ENCODE measurements at places on chromosomes 2 and 18. TPM values are rescaled to one million over a fixed set of nuclear protein-coding genes. Genes with fewer than 3 reads are reported as not detected.

KIF3C gene
- total RNA-seq = 17.6 TPM

GRCh38 chr2:15719566-15720313, 128.1 kb downstream of the DDX1 start:
- no peak for DNase-seq

GRCh38 chr2:2850859-2851258, 519.8 kb upstream of the MYT1L start:
- no peak for DNase-seq

GRCh38 chr18:63869851-63870250, 17.7 kb upstream of the SERPINB2 start:
- no peak for DNase-seq

BOLL gene
- not detected for total RNA-seq

DNA sequence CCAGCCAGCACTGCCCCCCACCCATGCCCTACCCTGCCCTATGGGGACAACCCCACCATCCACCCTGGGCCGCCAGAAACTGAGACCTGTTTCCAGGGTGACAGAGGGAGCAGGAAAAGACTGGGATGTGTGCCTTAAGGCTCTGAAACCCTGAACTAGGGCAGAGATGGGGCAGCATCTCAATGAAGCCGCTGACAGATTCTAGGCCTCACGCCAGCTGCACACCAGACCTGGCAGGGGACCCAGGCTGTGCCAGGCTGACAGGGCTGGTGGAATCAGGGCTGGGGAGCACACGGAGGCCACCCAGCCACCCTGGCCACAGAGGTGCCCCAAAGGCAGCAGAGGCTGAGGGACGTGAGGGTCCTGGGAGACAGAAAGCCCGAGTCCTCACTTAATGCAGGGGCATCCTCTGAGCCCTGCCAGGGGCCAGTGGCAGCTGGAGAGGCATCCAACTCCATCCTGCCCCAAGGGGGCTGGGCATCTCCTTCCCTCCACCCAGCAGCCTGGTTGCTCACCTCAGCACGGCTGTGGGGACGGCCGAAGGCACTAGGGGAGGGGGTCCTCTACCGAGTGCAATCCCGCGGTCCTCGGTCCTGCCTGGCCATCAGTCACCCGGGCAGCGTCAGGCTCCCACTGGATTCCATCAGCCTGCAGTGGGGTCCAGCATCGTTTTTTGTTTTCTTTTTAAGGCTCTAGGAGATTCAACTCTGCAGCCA, 169.2 kb downstream of the ZFP36L2 start:
- peak; percentile 92 for DNase-seq

LOXHD1 gene
- not detected for total RNA-seq

- DNase-seq = no peak
These were observed 1374.5 kb upstream of the NXPH2 start for GRCh38 chr2:140154706-140155105.

DNA sequence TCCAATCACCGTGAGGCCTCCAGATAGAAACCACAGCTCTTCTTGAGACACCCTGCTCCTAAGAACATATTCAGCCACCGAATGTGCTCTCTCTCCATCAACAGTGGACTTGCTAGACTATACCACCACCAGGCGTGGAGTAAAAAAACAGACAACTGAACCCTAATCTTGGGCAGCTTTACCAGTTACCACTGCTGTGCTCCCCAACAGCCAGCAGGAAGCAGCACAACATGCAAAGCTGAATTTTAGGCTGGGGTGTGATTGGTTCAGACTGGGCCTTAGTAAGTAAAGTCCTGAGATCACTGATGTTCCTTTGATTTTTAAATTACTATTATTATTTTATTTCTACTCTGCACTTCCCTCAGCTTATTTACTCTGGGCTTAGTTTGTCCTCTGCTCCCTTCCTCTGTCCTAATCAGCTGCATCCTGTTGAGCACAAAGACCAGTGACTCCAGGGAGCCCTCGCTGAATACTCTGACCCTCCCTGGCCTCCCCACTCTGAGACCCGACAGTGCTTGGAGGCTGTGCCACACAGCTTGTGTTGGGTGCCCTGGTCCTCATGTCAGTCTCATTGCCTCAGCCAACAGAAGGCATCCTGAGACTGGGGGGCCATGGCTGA, 21.9 kb downstream of the MRPL35 start:
- DNase-seq = peak; percentile 28

DNA sequence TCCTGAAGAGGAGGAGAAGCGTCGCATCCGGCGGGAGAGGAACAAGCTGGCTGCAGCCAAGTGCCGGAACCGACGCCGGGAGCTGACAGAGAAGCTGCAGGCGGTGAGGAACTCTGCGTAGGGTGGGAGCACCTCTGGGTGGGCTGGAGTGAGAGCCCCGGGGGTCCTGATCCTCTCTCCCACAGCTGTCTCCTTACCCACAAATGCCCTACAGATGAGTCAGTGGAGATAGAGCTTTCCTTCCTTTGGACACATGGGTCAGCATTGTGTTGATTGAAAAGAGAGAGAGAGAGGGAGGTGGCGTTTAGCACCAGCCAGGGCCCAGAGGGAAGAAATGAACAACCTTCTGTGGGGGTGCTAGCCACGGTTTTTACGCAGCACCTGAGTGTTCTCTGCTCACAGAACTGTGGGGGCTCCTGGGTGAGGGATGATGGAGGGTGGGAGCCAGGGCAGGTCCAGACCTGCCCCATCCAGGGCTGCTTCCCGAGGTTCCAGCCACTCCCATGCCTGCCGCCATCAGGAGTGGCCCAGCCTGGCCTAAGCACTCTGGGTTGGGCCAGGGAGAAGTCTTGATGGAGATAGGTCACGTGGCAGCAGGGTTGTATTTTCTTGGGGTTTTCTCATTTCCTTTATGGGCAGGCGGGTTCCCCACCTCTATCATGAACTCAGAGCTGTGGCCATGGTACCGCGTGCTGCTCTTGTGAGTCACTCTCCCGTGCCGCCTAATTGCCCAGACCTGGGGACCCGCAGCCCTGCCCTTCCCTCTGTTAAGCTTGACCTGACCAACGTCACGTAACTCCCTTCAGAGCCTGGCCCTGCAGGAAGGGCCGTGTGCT, 16.3 kb downstream of the FOSL2 start:
- no peak for DNase-seq

- no peak for DNase-seq
These were observed 104.9 kb downstream of the ACVR1 start for GRCh38 chr2:157771234-157771633.

DNA sequence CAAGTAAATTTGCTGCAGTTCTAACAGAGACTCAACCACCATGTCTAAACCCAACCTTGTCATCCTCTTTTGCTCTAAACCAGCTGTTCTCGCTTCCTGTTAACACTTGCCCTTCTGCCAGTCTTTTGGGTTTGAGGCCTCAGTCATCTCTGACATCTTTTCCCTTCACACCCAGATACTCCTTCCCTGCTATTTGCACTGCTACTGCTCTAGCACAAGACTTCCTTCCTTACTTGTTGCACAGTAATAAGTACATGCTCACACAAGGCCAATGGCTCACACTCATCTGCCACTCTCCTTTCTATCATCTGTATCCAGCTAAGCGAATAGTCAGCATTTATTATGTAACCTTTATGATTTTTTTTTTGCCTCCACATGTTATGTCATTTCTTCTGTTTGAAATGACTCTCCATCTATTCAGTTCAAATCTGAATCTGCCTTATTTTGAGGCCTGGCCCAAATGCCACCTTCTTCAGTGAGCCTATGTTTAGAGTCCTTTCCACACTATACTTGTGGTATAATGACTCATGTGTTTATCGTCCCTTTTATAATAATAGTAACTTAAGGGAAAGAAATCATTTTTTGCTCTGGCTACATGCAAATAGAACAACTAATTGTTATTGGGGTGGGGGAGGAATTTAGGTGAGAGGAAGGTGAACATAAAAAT, 22.5 kb upstream of the CDKL4 start:
- no peak for DNase-seq

DNA sequence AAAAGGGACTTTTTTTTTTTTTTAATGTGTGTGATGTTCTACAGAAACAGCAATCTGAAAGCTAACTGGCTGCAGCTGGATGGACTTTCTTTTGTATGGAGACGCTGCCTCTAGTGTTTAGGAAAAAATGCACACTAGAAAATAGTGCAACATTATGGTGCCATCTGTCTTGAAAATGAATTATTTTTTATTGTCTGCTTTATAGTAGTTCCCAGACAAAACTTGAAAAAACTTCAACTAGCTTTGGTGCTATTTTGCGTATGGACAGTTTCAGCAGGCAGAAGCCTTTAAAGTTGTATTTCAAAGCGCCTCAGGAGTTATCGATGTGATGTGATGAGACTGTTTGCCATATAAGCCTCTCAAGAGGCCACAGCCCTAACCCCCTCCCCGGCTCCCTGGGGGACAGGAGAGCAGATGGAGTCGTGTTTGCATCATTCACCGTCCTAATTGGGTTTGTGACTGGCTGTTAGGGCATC, 86.9 kb downstream of the LTBP1 start:
- peak; percentile 5 for DNase-seq

DNA sequence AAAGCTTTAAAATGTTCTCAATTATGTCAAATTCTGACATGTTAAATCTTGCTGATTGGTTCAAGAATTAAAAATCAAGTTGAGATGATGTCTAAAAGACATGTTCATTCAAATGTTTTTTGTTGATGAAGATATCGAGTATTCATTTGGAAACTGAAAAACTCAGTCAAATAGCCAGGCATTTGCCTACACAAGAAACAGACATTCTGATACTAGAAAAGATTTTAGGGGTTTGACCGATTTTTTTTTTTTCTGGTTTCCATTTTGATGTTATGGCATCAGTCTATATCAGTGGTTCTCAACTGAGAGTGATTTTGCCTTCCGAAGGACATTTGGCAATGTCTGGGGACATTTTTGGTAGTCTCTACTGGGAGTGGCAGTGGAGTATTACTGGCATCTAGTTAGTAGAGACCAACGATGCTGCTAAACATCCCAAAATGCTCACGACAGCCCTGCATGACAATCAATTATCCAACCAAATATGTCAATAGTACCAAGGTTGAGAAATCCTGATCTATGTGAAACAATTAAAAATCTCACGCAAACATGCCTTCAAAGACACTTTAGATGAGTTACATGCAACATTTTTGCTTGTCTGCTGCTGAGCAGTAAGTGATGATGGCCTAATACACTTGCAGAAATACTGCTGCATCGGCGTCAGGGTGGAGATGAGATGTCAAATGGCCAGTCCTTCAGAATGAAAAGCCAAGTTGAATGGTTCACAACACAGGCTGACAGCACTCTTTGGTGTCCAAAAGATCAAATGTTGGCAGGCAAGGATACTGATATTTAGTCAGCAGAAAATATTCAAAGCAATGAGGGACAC, 12.5 kb downstream of the RASGRP3 start:
- no peak for DNase-seq

GRCh38 chr2:105697781-105698449, 46.8 kb upstream of the NCK2 start:
- DNase-seq = no peak

- no peak for DNase-seq
These were observed 5.9 kb upstream of the NARS1 start for GRCh38 chr18:57627488-57627887.

SLC9A4 gene
- not detected for total RNA-seq

CLEC4F gene
- total RNA-seq = 0.18 TPM

- no peak for DNase-seq
These were observed 378.8 kb downstream of the PTPRM start for GRCh38 chr18:7945882-7946281.

- DNase-seq = peak; percentile 26
These were observed 48.6 kb downstream of the GALNT14 start for GRCh38 chr2:31089645-31090044.

SRD5A2 gene
- not detected for total RNA-seq

PROC gene
- total RNA-seq = 0.37 TPM

CRIM1 gene
- 32.1 TPM for total RNA-seq

GRCh38 chr18:58831606-58832005, 33.1 kb upstream of the ZNF532 start:
- DNase-seq = no peak

DNA sequence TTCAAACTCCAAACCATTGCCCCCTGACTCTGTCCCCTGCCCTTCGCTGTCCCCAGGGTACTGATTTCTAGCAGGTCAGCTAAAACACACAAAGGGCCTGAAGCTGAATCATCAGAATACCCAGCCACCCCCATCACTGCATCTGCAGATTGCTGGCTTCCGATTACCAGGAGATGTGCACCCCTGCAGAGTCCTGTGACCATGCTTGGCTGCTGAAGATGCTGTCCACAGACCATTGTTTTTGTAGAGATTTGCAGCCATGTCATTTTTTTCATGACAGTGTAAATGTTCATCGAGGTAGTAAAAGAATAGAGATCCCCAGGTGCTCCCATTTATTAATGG, 463.3 kb downstream of the STK39 start:
- no peak for DNase-seq

GRCh38 chr2:32715391-32715841, 87.6 kb downstream of the TTC27 start:
- DNase-seq = no peak

DNA sequence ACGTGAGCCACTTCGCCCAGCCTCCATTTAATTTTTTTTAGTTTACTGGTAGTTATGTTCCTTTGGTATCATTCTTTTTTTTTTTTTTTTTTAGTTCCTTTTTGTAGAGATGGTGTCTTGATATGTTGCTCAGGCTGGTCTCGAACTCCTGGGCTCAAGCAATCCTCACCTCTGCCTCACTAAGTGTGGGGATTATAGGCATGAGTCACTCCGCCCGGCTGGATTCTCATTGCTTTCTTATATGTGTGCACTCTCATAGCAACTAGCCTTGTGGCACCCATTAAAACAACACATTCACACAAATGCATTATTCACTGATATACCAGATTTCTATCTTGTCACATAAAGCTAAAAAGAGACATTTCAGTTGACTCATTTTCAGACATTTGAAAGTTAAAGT, 4.2 kb downstream of the TTC27 start:
- DNase-seq = no peak

DNA sequence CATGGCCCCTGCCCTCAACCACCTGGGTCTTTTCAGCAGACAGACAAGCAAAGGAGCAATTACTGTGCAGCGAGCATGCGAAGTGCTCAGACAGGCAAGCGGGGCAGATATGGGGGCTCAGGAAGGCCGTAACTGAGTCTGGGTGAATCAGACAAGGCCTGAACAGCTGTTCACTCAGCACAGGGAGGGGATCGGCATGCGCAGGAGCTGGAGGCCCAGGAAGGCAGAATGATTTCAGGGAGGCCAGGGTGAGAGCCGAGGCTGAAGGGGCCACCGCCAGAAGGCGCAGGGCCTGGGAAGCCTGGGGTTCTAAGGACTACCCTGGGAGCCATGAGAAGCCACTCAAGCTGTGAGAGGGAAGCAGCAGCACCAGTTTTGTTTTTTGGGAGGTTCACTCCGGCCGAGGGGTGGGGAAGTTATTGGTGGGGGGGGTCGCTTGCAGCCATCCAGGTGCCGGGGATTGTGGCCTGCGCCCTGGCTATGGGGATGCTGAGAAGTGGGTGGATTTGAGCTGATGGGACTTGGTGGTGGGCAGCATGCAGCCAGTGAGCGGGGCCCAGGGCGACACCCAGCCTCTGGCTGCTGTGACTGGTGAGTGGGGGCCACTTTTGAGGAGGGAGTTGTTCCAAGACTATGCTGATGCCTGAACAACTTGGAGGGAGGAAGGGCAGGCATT, 132.2 kb downstream of the TSN start:
- no peak for DNase-seq

CHRND gene
- total RNA-seq = not detected

- DNase-seq = no peak
These were observed 26.6 kb upstream of the DUSP2 start for GRCh38 chr2:96171831-96172230.
